ENCODE measurements at places on chromosomes 11 and 22.

GRCh38 chr11:48074425-48075181, 94.2 kb downstream of the PTPRJ start:
- no peak for DNase-seq

- no peak for DNase-seq
These were observed 44.3 kb downstream of the CWF19L2 start for GRCh38 chr11:107413352-107413751.

DNA sequence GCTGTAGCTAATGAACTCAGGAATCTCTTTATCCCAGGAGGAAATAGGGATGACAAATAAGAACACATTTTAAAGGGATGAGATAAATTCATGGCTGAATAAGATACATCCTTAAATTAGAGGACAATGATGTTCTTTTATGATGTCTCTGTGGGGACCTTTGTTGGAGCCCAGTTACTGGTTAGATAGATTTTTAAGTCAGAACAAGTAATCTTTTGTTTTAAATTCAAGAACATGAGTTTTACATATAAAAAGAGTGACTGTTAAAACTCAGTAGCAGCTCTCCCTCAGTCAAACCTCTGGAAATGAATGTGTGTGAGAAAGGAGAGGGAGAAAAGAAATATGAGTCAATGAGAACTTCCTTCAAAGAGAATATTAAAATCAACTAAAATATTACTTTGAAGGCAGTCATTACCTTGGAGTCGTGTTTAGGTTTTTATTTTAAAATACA, 241.6 kb downstream of the SWAP70 start:
- DNase-seq: no peak

GRCh38 chr11:84261707-84262106, 975.5 kb upstream of the CCDC90B start:
- no peak for DNase-seq

GRCh38 chr22:41367039-41367679, 14.6 kb upstream of the TEF start:
- no peak for DNase-seq

DNA sequence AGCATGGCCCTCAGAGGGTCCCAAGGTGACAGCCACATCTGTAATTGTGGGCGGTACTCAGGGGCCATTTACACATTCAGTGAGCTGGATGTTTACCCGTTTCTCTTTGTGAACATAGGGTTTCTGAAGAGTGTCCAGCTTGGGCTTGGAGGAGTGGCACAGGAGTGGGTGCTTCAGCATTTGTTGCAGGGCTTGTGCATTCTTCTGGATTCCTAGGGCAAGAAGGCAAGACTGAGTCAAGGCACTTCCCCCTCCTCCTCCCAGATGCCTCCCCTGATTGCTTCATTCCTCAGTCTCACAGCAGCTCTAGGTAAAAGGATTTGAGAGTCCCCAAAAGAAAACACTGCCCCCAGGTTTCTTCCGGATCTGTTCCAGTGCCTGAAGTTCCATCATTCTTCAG, 95.4 kb downstream of the RNF169 start:
- DNase-seq: no peak

- DNase-seq: no peak
These were observed 115.7 kb downstream of the NTM start for GRCh38 chr11:131486100-131486499.

DNA sequence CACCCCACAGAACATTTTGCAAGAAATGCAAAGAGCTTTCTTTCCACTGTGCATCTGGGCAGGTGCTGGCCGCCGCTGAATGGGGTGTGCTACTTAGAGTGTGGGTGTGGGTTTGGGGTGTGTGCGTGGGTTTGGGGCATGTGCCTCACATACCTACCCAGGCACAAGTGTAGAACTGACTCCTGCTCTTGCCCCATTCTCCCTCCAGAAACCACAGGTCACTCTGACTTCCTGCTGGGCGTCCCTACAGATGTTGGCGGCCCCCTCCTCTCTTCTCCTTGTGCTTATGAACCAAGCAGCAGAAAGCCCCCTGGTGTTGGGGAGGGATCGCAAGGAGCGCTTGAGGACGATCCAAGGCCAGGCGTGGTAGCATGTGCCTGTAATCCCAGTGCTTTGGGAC, 63.9 kb downstream of the GRIK4 start:
- no peak for DNase-seq

GRCh38 chr11:58301576-58301975, 33.5 kb upstream of the OR10W1 start:
- no peak for DNase-seq

DNA sequence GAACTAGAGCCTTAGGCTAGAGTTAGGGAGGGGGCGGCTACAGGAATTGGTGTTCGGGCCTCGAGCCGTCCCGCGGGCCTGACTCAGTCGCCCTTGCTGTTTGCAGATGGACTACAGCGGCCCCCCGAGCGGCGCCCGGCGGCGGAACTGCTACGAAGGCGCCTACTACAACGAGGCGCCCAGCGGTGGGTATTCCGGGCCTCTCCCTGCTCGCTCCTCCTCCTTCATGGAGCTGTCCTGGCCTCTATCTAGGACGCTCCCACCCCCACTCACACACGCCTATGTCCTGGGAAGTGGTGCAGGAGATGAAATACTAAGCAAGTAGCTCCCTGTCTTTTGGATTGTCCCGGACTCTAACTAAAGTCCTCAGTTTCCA, 1.4 kb downstream of the MYOD1 start:
- no peak for DNase-seq

DNA sequence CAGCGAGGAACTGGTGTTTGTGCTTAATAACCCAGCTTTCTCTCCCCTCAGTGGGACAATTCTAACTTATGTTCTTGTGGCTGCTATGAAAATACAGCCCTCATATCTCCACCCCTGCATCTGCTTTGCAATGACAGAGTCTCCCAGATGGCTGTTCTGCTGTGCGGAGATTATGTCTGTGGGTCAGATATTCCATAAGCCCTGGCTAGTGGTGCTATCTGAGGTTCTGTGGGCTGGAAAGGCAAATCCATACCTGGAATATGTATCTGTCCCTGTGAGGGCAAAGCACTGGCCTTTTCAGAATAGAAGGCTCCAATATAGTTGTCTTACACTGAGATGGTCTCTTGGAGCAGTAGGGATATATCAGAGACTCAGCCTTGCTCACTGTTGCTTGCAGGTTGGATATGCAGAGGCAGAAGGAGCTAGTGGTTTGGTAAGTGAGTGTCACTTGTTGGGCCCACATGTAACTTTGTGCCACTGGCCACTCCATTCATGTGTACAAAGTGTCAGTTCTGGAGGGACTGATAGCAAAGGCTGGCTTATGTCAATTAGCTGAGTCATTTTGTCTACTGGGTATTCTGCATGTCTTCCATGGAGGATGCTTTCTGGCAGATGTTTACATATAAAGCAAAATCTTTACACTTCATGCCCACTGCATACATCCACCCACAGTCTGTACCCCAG, 246.6 kb downstream of the FAM76B start:
- no peak for DNase-seq

DNA sequence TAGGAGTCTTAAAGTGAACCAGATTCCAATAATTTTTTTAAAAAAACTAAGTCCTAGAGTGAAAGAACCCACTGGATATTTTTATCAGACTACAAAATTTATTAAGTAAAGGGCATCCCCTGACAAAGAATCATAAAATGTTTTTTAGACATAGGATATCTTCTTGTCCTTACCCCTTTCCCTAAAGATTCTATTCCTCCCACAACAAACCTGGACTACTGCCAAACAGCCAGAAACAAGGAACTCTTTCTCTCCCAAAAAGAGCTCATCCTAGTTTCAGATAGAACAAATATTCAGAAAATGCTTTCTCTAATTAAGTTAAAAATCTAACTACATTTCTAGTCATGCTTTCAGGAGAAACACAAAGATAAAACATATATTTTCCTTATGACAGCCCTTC, 327.1 kb downstream of the FAM181B start:
- no peak for DNase-seq

DNA sequence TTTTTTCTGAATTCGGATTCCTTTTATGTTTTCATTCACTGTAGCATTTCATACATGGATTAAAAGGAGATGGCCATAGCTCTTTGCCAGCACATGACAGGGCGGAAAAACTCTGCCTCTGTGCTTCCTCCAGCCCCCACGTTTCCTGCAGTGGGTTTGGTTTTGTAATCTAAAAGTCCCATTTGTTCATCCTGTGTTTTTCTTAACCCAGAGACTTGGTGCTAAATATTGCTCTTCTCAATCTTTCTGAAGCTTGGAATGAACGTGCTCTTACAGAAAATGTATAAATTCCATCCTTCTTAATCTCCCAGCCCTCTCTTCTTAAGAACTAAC, 89.9 kb downstream of the PPP6R3 start:
- DNase-seq: peak; percentile 38

- DNase-seq: no peak
These were observed 21.8 kb downstream of the PIK3C2A start for GRCh38 chr11:17185938-17186337.

DNA sequence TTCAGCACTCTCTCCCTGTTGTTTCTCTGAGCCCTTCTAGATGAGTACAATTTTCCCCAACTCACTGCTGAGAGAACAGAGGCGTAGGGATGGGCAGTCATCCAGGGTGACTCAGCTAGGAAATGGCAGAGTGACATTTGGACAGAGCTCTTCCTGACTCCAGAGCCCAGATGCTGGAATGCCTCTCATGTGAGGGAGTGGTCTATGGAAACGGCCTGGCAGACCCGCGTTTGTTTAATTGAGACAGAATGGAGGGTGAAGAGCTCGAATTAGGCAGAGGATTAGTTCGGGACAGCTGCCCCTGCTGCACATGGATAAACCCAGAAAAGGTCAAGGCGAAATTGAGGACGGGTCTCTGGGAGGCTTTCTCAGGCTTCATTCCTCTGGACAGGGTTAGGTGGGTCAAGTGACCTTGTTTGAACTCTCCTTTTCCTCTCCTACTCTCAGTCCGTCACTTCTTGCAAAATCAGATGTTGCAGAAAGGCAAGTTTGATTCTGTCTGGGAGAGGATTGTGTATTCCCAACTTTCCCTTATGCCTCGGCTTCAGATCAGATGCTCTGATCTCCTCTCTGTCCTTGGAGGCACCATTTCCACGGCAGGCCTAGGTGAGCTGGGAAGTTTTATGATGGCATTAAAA, 7.6 kb upstream of the LMO2 start:
- no peak for DNase-seq

DNA sequence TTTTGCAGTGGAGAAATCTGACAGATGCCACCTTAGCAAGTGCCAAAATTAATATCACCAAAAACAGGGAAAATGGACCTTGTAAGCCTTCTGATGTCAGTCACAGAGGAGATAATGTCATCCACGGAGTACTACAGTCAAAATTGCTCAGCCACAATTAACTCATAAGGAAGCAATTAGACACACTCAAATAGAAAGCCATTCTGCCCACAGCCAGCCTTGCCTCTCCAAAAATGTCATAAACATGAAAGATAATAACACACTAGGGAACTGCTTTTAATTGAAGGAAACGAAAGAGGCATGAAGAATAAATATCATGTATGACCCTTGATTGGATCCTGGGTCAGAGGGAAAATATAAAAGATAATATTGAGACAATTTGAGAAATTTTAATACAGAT, 505.6 kb upstream of the API5 start:
- no peak for DNase-seq

DNA sequence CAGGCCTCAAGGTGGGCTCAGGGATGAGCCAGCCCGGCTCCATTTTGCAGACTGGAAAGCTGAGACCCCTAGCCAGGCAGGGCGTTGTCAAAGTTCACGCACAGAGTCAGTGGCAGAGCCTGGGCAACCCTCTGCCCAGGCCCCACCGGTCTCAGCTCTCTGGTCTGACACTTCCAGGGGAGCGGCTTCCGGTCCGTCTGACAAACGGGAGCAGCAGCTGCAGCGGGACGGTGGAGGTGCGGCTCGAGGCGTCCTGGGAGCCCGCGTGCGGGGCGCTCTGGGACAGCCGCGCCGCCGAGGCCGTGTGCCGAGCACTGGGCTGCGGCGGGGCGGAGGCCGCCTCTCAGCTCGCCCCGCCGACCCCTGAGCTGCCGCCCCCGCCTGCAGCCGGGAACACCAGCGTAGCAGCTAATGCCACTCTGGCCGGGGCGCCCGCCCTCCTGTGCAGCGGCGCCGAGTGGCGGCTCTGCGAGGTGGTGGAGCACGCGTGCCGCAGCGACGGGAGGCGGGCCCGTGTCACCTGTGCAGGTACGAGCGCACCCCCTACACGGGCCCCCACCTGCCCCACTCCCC, 36.0 kb downstream of the CD6 start:
- DNase-seq: no peak

GRCh38 chr11:47765086-47765485, 2.1 kb downstream of the FNBP4 start:
- no peak for DNase-seq

- no peak for DNase-seq
These were observed 9.6 kb downstream of the MGAT3 start for GRCh38 chr22:39466228-39467006.

DNA sequence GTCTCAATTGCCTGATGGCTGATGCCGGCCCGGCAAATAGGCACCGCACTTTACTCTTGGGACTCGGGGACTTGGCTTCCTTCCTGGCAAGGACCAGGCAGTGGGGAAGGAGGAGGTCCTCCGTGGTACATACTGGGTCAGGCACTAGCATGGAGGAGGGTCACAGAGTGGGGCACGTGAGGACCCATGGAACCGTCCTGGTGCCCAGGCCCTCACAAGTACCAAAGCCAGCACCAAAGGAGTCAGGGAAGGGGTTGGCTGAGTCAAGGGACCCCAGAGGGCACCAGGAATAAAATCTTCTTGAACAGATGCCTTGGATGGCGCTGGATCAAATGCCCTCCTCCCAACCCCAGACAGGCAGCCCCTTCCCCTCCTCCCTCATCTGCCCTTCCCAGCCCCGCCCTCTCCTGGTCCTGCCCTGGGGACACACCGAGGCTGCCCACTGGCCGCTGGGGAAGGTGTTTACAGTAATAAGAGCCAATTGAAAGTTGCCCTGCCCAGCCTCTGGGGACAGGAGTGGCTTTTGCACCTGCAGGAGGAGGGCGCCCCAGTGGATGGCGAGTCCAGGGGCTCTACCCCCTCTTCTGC, 5.6 kb upstream of the CARNS1 start:
- DNase-seq: no peak

All from activated CD4-positive, alpha-beta T cell treated with anti-CD3 and anti-CD28 coated beads for 4 hours (primary cell).